ENCODE measurements at places on chromosomes 1 and 21.

DNA sequence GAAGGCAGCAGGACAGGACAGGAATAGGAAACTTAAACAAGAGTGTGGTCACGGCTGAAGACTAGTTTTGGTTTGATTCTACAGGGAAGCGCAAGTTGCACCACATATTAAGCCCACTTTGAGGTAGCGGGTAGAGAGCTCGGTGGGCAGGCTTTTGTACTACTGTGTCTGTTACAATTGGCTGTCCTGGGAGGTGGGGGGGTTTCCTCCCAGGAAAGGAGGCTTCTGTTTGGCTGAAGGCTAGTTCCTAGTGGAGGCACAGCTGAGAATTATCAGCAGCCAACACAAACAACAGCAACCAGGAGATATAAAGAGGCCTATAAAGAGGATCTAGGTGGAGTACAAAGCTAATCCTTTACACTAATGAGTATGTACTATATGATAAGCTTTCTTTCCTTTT is 62.7 kb downstream of the ZNF648 start:
- DNase-seq = no peak

GRCh38 chr1:41792485-41792770 is 126.3 kb downstream of the HIVEP3 start:
- DNase-seq = no peak

GRCh38 chr1:85427849-85428248 is 37.1 kb downstream of the DDAH1 start:
- no peak for DNase-seq

GRCh38 chr1:206488466-206488865 is 18.2 kb downstream of the IKBKE start:
- DNase-seq = no peak

Measured in NCI-H2029 (cell line).